H9 (cell line): ENCODE measurements at places on chromosomes 12 and 14.

GRCh38 chr14:31855262-31855661, 221.8 kb upstream of the ARHGAP5 start:
- DNase-seq = no peak

- DNase-seq = peak; percentile 3
Observed at GRCh38 chr14:94122438-94122837, 7.0 kb downstream of the IFI27L2 start.

GRCh38 chr12:105069936-105070702, 14.1 kb downstream of the ALDH1L2 start:
- DNase-seq = no peak

- DNase-seq = no peak
Observed at GRCh38 chr12:97938031-97938430, 475.4 kb downstream of the RMST start.

DNA sequence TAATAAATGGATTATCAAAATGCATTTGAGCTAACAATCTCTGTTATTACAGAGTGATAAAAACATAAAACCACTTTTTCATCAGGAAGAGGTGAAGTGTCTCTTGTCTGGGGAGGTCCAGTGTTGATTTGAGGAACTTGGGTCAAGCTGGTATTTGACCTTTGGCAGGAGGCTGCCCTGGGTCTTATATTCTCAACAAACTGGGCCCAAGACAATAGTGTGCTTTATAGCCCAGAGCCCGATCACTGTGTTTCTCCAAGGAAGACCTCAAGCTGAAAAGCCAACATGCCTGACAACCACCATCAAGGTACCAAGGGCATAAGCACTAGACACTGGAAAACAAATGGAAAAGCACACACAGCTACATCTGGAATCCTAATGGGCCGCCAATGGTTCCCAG, 137.0 kb downstream of the SLC25A21 start:
- no peak for DNase-seq

DNA sequence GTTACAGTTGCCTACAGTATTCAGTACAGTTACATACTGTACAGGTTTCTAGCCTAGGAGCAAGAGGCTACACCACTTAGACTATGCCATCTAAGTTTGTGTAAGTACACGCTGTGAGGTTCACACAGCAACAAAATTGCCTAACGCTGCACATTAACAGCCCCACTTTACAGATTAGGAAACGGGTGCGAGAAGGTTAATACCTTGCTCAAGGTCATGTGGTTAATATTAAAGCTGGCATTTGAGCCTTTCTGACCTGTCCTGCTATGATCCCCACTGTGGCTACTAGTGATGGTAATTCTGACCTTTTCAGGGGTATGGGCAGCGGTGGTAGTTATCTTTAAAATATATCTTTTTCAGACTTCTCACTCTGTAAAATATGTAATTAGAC, 20.9 kb downstream of the ACVR1B start:
- DNase-seq = no peak

- DNase-seq = no peak
Observed at GRCh38 chr14:56895154-56895553, 84.9 kb upstream of the OTX2 start.

DNA sequence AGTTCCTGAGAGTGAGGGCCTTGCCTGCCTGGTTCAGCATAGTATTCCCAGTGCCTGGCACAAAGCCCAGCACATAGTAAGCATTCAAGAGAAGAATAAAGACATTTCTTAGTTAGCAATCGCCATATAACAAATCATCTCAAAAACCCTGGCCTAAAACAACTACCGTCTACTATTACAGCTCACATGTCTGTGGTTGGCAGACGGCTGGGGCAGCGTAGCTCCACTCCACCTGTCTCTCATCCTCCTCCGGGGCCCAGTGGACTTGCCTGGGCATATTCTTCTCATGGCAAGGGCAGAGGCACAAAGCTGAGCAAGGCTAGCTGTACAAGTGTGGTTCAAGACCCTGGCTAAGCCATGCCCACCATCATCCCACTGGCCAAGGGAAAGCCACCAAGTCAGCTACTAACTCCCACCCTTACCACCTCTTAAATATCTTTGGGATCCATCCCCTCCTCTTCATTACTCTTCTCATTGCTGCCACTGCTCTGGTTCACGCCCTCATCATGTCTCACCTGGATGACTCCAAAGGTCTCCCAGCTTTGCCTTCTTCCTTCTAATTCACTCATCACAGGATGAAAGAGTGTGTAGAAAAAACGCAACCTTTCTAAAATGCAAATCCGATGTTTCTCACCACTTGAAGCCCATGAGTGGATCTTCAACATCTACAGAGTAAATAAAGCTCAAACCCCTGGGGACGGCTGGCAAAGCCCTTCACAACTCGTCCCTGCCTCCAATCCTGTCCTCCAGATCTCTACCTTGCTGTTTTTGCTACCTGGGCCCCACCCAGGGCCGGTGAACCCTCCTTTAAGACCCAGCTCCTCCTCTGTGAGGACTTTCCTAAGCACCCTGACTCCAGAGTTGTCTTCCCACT, 10.4 kb downstream of the TMEM229B start:
- DNase-seq = no peak

GRCh38 chr12:45235087-45236025, 19.5 kb downstream of the ANO6 start:
- peak; percentile 80 for DNase-seq

DNA sequence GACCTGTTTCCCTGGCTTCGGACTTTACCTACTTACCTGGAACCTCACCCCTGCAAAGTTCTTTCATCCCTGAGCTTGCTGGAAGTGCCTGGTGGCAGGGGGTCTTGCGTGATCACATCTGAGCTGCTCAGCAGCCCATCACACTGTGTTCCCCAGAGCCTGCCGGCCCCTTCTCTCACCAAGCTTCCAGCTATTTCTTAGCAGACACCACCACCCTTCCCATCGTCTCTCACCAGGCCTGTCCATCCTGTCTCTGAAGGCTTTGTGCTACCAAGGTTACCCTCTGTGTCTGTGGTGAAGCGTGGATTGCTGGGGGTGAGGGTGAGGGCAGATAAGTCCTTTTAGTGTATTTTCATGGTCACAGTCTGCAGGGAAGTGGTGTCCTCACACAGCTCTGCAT, 78.8 kb upstream of the NRXN3 start:
- no peak for DNase-seq

- peak; percentile 57 for DNase-seq
Observed at GRCh38 chr12:83954956-83955601, 957.5 kb downstream of the SLC6A15 start.

GRCh38 chr12:87687362-87687761, 341.8 kb downstream of the C12orf50 start:
- DNase-seq = peak; percentile 46

- DNase-seq = no peak
Observed at GRCh38 chr14:64623554-64624165, 73.9 kb downstream of the PPP1R36 start.

DNA sequence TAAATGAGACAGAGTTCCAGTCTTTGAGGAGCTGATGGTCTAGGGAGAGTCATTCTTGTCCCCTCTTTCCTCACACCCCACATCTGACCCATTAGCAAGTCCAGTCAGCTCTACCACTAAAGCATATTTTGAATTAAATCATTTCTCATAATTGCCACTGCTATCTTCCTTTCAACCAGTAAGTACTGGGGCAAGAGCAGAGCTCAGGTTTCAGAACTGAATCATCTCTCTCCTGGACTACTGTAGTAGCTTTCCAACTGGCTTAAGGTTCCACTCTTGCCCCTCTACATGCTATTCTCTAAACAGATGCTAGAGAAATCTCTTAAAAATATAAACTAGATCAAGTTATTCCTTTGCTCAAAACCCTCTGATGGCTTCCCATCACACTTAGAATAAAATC, 218.3 kb downstream of the TTC6 start:
- DNase-seq = no peak

DNA sequence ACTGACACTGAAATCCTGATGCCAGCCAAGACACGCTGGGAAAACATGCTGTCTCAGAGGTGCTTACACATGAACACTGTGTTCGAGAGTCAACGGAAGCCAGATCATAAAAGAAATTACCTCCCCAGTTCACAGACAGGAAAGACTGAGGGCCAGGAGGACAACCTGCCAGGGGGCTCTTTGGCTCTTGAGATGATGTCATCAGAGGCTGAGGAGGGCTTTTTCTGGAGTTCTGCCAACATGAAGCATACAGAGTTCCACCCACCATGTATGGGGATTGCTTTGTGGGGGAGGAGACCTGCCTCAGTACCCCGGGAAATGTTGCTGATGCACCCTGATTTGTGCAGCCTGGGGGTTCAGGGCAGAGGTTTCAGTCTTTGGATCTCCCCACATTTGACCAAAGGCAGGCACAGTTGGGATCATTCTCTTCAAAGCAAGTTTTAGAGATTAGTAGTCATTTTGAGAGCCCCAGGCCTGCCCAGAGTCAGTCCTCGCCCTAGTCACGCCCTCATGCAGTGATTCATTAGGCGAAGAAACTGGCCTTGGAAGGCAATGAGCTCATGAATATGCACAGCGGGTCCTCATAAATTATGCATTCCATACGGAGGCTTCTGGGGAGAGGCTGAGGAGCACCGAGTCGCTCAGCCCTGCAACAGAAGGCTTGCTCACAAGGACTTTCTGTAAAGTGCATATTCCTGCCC, 34.9 kb upstream of the EML1 start:
- peak; percentile 79 for DNase-seq

DNA sequence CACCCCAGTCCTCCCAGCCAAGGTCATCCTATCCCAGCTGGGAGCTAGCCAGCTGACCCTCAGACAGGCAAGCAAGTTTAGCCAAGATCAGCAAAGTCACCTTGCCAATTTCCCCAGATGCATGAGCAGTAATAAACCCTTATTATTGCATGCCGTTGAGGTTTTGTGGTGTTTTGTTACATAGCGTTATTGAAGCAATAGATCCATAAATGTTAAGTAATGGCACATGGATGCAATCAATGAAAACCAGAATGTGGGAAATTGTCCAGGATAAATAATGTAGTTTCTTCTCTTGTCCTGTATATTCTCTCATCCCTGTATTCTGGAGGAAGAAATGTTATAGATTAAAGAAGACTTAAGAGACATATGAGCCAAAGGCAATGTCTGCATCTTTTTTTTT, 18.0 kb upstream of the TMEM260 start:
- DNase-seq = no peak

- no peak for DNase-seq
Observed at GRCh38 chr14:52701223-52701622, 5.8 kb upstream of the PSMC6 start.

DNA sequence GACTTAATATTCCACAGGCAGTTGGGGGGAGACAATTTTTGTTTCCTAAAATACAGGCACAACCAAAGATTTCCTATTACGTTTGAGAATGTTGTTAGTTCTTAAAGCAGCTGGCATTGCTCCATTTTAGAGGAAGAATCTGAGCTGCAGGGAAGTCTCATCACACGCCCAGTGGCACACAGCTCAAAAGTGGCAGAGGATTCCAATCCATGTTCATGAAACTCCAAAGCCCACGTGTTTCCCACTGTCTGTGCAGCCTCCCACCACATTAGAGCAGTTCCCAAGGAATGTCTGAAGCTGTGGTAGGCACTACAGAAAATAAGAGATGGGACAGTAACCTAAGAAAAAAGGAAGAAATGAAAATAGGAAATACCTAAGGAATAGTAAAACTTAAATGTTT, 6.1 kb upstream of the IL26 start:
- no peak for DNase-seq

GRCh38 chr14:101557811-101558738, 3.2 kb upstream of the DIO3 start:
- DNase-seq = no peak

- no peak for DNase-seq
Observed at GRCh38 chr12:117468016-117468415, 106.6 kb upstream of the NOS1 start.

GRCh38 chr14:89899917-89900663, 54.4 kb downstream of the EFCAB11 start:
- no peak for DNase-seq

GRCh38 chr14:102908766-102909455, 13.6 kb upstream of the AMN start:
- DNase-seq = no peak

DNA sequence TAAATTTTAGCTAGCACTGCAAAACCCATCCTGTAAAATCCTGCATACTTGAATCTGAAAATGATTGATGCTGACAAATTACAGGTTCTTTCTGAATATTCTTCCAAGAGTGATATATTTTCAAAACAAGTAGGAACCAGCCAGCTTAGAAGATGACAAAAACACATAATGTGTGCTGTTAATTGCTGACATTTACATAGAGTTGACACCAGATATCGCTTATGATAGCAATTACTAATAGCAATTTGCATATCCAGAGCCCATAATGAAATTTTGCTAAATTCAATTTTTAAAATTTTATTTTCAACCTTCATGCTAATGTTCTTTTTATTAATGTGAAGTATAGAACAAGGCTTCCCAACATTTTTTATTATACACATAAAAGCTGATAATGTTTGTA, 284.5 kb downstream of the SEC23A start:
- no peak for DNase-seq

DNA sequence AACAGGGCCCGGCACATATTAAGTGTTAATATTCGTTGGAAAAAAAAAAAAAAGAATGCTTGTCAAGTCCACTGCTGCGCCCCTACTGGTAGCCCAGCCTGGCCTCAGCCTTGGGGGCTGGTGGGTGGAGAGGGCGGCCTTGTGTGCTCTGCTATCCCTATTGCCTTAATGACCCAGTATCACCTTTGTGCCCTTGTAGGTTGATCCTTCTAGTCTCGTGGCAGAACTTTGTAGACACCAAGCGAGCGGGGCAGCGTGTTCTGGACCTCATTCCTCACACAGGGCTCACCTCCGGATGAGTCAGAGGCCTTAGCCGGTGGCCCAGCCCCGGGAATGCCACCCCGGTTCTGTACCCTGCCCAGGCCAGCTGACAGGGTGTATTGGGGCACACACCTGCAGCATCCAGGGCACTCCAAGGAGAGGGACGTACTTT, 1.8 kb upstream of the RCOR1 start:
- DNase-seq = peak; percentile 83

- DNase-seq = peak; percentile 11
Observed at GRCh38 chr14:104315625-104316024, 177.2 kb downstream of the KIF26A start.

DNA sequence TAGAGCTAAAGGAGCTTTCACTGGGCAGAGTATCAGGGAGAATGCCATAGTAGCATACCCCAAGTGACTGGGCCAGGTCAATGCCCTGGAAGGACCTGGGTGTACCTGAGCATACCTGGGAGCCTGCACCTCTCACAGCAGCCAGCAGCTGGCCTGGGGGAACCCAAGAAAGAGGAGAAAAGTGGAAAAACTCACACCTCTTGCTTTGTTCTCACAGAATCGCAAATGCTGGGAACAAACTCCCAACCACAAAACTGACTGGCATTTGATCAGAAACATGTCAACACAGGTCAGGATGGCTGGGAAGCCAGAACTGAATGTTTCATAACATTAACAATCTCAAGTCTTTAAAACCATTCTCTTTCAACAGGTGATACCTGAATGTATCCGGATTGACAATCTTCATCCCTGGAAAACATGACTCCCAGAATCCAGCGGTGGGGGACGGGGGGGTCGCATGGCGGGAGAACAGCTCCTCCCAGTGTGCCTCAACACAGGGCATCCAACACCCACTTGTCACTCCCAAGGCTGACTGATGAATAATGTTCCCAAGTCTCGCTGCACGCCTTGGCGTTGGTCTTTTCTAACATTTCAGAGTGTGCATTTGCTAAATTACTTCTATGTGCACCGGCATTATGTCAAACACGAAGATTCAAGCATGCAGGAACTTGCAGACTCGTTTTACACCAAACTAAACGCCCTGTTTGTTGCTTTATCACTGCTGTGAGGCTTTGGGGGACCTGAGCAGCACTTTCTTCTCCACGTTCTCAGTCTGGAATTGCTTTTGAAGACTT, 7.9 kb downstream of the FOXN3 start:
- no peak for DNase-seq
